ENCODE measurements at places on chromosomes 12 and 14. TPM values are rescaled to one million over a fixed set of nuclear protein-coding genes. Genes with fewer than 3 reads are reported as not detected.

Gene PPP4R4
- total RNA-seq, result not detected

Gene MYL2
- total RNA-seq, result 5.0 TPM

Gene CIROP
- total RNA-seq, result not detected

Gene RNASE1
- 182 TPM for total RNA-seq

Gene CMKLR1
- total RNA-seq, result not detected

Gene DIO3
- total RNA-seq, result not detected

Gene NPFF
- not detected for total RNA-seq

Gene WASHC4
- total RNA-seq, result 71.3 TPM

Gene OR10G3
- not detected for total RNA-seq

Gene BLOC1S1
- total RNA-seq, result 155 TPM

Gene ATP6V1D
- 80.6 TPM for total RNA-seq

Gene ZNF891
- 0.30 TPM for total RNA-seq

Gene COA8
- total RNA-seq, result 34.7 TPM

Gene PCBP2
- 203 TPM for total RNA-seq

Gene TMEM179
- total RNA-seq, result 0.73 TPM

Gene GARIN6
- not detected for total RNA-seq

Gene GPD1
- not detected for total RNA-seq

Gene ARHGAP9
- total RNA-seq, result not detected

Gene PLEKHH1
- total RNA-seq, result 0.05 TPM

Gene REM2
- total RNA-seq, result 0.27 TPM

Gene OAS2
- total RNA-seq, result 101 TPM

Gene NCKAP5L
- 13.3 TPM for total RNA-seq

Gene P2RX2
- not detected for total RNA-seq

Gene ASCL1
- not detected for total RNA-seq

Gene MYBPC1
- not detected for total RNA-seq

Gene LGALS3
- 248 TPM for total RNA-seq

Gene SIX4
- 1.00 TPM for total RNA-seq

Gene C12orf54
- not detected for total RNA-seq

Gene DLST
- total RNA-seq, result 63.0 TPM

Gene RIPK3
- 2.3 TPM for total RNA-seq

Gene FSCB
- not detected for total RNA-seq

Gene SLC8A3
- total RNA-seq, result not detected

Gene UTP20
- 20.7 TPM for total RNA-seq

Gene KRT85
- total RNA-seq, result not detected

Gene GPRC5A
- 57.3 TPM for total RNA-seq

Gene USP44
- 0.44 TPM for total RNA-seq

Gene CLEC12A
- not detected for total RNA-seq

Gene TCL1A
- not detected for total RNA-seq

Gene LHX5
- total RNA-seq, result not detected

Gene KRT79
- not detected for total RNA-seq

Gene TSPAN11
- 3.6 TPM for total RNA-seq

Gene CAND1
- total RNA-seq, result 57.1 TPM

Gene TMEM132C
- total RNA-seq, result not detected

Gene DDN
- total RNA-seq, result under 0.01 TPM

Gene CCDC38
- 0.15 TPM for total RNA-seq

Gene ZDHHC22
- not detected for total RNA-seq

Gene E2F7
- 27.8 TPM for total RNA-seq

Gene IGFBP6
- 222 TPM for total RNA-seq

Gene NFE2
- not detected for total RNA-seq

Gene MYO1A
- not detected for total RNA-seq

Gene KRT80
- 1.1 TPM for total RNA-seq

Gene HOXC12
- total RNA-seq, result not detected

Gene ARMH4
- total RNA-seq, result 0.59 TPM

Gene GNG2
- total RNA-seq, result 11.3 TPM

Gene RAPGEF3
- total RNA-seq, result 41.9 TPM
